ENCODE measurements at places on chromosomes 16 and 17.

DNA sequence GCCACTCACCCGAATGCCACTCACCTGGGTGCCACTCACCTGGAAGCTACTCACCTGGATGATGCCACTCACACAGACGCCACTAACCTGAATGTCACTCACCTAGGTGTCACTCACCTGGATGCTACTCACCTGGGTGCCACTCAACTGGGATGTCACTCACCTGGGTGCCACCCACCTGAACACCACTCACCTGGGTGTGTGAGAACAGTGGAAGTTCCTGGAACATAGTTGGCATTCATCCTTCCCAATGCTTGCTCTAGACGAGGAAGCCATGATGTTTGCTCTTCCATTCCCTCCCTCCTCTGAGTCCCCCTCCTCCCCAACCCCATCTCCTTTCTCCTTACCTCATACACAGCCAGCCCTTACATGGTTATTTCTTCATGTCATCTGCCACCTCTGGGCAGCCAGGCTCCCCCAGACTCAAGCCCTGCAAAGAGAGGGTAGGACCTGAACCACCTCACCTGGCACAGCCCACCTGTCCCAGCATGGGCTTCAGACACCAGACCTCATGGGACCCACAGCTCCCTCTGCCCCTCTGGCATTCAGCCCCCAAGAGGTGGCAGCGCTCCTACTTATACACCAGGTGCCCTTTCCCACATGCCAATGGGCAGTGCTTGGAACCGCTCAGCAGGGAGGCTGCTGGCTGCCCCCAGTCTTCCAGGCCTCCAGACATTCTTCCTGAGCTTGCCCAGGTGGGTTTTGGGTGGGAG lies 171.8 kb upstream of the FOXF1 start:
- DNase-seq, result no peak

GRCh38 chr16:79595231-79595641 lies 5.3 kb downstream of the MAF start:
- DNase-seq, result no peak

- no peak for DNase-seq
Observed at GRCh38 chr16:15452246-15452855, 18.0 kb downstream of the BMERB1 start.

DNA sequence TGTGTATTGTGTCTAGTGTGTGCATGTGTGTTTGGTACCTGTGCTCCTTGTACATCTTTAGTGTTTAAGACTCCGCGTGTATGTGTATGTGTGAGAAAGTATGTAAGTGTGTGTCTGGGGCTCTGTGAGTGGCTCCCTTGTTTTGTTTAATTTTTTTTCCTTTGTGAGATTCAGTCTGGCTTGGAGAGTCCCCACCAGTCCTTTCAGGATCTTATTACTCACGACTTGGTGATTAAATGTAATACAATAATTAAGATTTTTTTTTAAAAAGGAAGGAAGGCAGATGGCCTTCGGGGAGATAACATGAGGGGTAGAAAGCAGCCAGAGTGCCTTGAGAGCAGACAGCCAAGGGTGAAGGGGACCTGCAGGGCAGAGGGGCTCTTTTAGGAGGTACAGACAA lies 33.9 kb downstream of the FZD2 start:
- DNase-seq, result no peak

- DNase-seq, result no peak
Observed at GRCh38 chr17:41555105-41555887, 16.6 kb downstream of the KRT9 start.

- DNase-seq, result no peak
Observed at GRCh38 chr16:85360323-85361277, 248.3 kb upstream of the CIBAR2 start.

DNA sequence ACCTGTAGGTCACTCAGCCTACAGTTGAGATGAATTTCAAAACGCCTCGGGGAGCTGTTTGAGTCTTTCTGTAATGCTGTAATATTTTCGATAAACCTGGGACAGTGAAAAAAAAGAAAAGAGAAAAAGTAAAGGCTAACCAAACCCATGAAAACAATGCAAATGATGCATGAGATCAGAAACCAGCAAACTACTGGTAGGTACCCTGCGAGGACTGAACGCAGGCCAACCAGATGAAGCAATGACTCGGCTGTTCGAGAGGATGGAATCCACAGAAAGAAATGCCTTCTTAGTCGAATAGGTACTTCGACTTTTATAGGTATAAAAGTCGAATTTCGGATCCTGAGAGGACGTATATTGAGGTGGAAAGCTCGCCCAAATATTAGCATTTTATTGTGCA lies 509 bp upstream of the ATAD5 start:
- no peak for DNase-seq

DNA sequence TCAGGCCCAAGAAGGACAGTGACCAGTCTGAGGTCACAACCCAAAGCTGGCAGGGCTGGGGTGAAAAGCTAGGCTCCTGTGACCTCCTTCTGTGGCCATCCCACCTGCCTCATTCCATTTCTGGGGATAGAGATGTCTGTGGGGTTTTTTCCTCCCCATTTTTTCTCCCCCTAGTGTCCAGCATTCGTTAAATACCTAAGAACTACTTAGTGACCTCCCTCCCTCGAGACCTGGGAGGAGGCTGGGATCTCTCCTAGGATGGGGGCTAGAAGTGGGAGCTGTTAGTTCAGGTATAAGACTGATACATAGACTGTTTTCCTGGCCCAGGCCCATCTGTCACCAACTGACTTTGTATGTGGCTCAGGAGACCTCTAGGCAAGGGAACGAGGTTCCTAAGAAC lies 20.5 kb upstream of the STAC2 start:
- DNase-seq, result no peak
